Femur (tissue), 1 donor: ENCODE measurements at places on chromosomes 16 and 17.
A peak's percentile ranks its signal among the peaks of the same experiment; 100 is the strongest.

- DNase-seq: no peak
These were observed 36.6 kb downstream of the TOM1L2 start for GRCh38 chr17:17935321-17936271.

- no peak for DNase-seq
These were observed 57.9 kb upstream of the BCO1 start for GRCh38 chr16:81180578-81180977.

GRCh38 chr16:57884655-57885133 is 82.4 kb upstream of the KIFC3 start:
- no peak for DNase-seq

- peak; percentile 82 for DNase-seq
These were observed 2.6 kb downstream of the ENO3 start for GRCh38 chr17:4953451-4953961.

DNA sequence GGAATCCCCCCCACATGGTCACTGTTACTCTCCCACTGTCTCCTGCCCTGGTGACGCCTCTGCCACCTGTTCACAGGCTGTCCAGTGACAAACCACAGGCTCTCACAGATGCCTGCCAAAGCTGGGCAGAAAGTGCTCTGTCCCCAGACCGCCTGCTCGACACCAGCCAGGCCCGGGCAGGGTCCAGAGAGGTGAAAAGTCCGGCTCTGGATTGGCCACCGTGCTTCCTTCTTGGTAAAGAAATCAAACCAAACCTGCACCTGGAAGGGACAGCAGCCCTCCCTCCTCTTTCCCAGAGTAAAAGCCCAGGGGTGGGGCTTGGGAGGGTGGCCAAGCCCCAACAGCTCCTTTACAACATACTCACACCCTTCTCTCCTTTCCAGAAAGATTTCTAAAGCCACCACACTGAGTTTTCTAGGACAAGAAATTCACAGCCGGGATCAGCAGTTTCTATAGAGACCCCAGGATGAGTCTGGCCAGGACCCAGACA is 6.2 kb downstream of the PCGF2 start:
- peak; percentile 83 for DNase-seq

DNA sequence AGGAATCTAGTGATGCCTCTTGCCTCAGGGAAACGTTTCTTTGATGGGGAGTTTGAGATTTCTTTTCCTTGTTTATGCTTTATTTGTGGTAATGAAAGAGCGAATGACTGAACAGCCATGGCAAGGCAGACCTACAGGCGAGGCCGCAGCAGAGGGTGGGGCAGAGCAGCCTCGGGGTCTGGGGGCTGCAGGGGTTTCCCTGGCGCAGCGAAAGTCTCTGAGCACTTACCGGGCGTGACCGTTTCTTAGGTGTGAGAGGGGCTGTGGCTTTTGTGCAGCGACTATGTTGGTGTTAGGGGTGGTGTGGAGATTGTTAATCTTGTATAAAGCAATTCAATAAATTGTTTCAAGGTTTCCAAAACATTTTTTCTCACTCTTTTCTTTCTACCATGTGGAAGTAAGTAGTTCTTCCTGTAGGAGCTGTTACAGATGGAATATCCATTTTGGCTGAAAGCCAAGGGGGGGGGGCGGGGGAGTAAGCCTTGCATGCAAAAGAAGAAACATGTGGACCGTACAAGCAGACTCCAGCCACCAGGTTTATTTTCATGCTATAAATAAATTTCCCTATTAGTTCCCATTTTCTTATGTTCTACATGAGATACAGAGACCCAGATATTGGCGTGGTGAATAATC is 34.8 kb downstream of the UBN1 start:
- DNase-seq: peak; percentile 58

- peak; percentile 26 for DNase-seq
These were observed 191.1 kb downstream of the CHD9NB start for GRCh38 chr16:52861614-52862022.

GRCh38 chr16:17357307-17358062 is 113.3 kb downstream of the XYLT1 start:
- DNase-seq: no peak

GRCh38 chr17:28467456-28468025 is 5.9 kb upstream of the SLC13A2 start:
- DNase-seq: no peak

GRCh38 chr17:82242977-82243647 is 14.3 kb downstream of the SLC16A3 start:
- peak; percentile 88 for DNase-seq

DNA sequence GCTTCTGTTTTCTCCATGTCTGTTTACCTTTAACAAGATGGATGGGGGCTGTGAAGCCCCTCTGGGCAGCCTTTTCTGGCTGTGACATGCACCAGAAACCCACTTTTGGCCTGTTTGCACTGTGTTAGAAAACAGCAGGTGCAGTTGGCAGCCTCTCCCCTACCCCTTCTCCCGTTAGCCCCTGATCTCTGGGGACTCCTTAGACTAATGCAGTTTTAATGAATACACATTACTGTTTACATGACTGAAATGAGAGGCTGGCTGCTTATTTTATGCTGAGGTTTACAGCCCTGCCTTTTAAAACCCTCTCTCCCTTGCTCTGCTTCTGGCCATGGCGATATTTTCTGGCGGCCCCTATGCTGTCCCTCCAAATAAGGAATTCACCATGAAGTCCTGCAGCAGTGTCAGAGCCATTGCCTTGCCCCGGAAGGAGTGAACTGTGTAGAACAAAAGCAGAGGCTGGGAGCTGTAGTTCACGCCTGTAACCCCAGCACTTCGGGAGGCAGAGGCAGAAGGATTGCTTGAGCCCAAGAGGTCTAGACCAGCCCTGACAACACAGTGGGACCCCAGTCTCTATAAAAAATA is 79.3 kb downstream of the PRKCB start:
- peak; percentile 22 for DNase-seq

DNA sequence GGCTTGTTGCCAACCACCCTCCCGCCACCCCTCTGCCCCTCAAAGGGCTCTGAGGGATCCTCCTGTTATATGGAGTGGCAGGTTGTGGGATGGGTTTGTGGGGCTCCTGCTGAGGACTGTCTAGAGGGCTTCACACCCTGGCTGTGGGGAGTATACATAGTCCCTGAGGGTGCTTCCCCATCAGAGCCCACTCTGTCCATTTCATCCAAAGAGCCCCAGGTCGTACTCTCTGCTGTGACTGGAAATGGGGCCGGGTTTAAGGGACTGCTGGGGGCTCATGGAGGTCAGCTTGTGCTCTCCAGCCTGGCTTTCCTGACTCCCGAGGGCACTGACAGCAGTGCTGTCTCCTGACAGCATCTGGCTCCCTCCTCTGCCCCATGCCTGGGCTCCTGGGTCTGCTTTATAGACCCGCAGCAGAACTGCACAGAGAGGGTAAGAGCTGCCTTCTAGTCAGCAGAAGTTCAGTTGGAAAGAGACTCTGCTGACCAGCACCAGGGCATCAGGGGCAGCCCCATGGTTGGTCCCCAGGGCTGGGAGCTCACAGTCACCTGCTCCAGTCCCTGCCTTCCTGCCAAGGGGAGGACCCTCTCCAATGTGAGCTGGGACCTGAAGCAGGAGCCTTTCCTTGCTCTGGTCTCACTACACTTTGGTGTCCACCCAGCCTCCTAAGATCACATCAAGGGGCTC is 17.8 kb upstream of the TNS4 start:
- DNase-seq: no peak

GRCh38 chr17:2965621-2966595 is 97.5 kb downstream of the OR1D5 start:
- no peak for DNase-seq

DNA sequence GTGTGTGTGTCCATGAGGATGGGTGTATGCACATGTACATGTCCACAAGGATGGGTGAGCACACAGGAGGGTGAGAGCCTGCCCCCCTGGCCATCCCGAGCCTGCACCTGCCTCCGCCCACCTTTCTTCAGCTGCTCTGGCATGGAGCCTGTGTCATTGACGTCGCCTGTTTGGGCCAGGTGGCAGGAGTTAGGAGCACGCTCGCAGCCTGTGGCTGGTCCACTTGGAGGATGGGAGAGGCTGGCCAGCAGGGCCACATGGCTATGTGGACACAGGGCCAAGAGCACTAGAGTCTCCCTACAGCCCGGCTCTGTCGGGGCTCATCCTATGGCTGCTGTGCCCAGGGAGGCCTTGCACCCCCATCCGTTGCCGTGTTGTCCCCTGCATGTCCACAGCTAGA is 21.4 kb downstream of the BAHCC1 start:
- no peak for DNase-seq

DNA sequence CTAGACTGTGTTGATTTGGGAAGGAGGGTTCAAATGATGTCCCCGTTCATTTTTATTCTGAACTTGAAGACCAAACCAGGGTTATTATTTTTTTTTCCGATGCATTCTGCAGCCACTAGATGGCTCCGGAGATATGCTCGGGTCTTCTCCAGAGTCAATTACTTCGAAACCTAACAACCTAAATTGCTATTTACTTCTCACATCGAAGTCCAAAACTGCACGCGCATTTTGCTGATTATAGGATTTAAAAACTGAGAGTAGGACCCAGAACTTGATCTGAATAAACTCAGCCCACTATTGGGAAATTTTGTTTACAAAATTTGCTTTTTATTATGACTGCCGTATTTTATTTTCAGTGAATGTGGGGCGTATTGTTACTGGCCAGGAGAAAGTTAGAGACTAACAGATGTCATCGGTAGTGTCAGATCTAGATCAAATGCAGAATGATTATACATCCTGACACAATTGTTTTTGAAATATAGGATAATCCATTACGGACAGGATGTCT is 263.8 kb downstream of the HS3ST3A1 start:
- DNase-seq: peak; percentile 60

GRCh38 chr17:17146786-17147406 is 59.2 kb downstream of the PLD6 start:
- DNase-seq: no peak

- DNase-seq: no peak
These were observed 6.4 kb upstream of the FOXJ1 start for GRCh38 chr17:76147211-76148014.

DNA sequence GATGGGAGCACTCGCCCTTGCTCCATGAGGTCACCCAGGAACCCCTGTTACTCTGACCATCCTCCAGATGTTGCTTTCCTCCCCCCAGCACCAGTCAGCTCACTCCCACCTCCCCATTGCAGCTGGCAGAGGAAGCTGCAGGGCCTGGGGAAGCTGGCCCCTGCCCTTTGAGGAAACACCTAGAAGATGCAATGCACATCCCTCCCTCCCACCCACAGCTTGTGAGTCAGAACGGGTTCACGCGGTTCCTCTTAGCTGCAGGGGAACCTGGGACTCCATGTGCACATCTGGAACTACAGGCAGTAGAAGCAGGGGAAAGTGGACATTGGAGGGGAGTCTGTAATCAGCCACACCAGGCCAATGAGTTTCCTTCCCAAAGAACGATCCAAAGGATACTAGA is 96.9 kb downstream of the KATNIP start:
- no peak for DNase-seq

GRCh38 chr17:39461926-39462569 is 762 bp downstream of the CDK12 start:
- DNase-seq: peak; percentile 23

DNA sequence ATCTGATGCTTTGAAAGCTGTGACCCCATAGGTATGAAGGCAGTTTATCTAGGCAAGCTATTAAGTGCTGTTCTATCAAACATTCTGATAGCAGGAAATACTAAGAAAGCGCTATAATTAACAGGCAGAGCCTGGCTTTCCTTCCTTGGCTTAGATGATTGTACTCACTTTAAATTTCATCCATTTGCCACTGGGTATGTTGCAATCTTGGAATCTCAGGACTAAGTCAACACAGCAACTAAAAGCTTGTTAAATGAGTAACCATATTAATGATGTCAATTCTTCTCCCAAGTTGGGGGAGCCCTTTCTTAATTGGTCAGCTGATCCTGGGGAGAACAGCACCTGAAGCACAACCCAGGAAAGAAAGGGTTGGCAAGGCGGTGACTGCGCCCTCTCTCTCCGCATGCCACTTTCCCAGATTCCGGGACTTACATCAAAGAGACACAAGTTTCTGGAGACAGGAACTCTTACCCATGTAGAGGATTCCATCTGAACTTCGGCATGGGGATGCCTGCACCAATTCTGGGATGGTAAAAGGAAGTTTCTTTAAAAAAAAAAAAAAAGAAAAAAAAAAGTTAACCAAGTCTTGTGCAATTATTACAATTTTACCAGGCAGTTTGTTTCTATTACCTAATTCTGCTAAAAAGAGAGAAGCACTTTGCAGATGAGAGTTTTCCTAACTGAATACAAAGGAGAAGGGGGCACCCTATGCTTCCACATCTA is 54.4 kb upstream of the ICAM2 start:
- no peak for DNase-seq

DNA sequence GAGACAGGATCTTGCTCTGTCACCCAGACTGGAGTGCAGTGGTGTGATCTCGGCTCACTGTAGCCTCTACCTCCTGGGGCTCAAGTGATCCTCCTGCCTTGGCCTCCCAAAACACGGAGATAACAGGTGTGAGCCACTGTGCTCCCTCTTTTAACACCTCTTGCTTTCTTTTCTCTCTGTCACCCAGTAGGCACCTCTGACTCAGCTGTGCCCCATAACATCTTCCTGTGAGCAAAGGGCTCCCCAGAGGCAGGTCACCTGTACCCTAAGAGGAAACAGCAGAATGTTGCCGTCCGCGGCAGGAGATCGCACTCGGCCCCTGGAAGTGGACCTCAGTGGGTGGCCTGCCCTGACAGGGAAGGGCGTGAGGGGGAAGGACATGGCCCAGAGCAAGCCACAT is 918 bp upstream of the NLRC3 start:
- DNase-seq: no peak

DNA sequence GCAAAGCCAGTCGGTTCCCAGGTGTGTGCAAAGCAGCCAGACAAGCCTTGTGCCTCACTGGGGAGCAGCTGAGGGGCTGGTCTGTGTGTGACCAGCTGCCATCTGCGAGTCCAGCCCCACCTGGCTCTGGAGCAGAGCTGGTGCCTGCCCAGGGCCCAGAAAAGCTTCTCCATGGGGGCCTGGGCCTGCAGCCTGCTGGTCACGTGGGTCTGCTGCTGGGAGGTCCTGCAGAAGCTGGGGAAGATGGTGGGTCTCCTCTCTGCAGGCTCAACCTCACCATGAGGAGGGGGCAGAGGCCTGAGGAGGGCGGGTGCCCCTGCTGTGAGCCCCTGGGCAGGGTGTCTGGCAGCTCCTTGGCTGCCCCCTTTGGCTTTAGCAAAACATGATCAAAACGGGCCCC is 71.9 kb downstream of the ENGASE start:
- no peak for DNase-seq

- DNase-seq: no peak
These were observed 18.1 kb downstream of the SOST start for GRCh38 chr17:43740541-43740940.

GRCh38 chr16:85265161-85265784 is 153.0 kb upstream of the CIBAR2 start:
- no peak for DNase-seq

GRCh38 chr16:85227946-85228862 is 115.9 kb upstream of the CIBAR2 start:
- no peak for DNase-seq

GRCh38 chr16:5837007-5837670 is 739.5 kb upstream of the EEF2KMT start:
- DNase-seq: no peak

GRCh38 chr17:28384281-28385036 is 13.0 kb downstream of the SARM1 start:
- DNase-seq: no peak

GRCh38 chr16:11699234-11699894 is 31.1 kb downstream of the SNN start:
- DNase-seq: no peak
